ENCODE measurements at places on chromosomes 13 and 19.
A peak's percentile ranks its signal among the peaks of the same experiment; 100 is the strongest.

DNA sequence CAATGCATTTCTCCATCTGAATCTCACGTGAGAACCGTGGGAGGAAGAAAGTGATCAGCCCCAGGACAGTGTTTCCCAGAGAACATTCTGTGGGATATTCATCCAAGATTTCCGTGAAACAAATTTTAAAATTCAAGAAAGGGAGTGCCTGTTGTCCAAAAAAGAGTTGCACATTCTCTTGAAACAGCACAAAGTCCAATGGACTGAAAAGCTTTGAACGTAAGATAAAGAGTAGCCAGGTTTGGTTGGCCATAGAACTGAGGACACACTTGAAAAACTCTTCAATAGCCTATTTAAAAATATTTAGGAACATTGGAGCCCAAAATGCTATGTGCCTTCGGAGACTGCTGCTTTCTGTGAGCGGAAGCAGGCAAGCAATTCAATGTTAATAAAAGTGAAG, 353.9 kb downstream of the MYO16 start:
- DNase-seq, result no peak

DNA sequence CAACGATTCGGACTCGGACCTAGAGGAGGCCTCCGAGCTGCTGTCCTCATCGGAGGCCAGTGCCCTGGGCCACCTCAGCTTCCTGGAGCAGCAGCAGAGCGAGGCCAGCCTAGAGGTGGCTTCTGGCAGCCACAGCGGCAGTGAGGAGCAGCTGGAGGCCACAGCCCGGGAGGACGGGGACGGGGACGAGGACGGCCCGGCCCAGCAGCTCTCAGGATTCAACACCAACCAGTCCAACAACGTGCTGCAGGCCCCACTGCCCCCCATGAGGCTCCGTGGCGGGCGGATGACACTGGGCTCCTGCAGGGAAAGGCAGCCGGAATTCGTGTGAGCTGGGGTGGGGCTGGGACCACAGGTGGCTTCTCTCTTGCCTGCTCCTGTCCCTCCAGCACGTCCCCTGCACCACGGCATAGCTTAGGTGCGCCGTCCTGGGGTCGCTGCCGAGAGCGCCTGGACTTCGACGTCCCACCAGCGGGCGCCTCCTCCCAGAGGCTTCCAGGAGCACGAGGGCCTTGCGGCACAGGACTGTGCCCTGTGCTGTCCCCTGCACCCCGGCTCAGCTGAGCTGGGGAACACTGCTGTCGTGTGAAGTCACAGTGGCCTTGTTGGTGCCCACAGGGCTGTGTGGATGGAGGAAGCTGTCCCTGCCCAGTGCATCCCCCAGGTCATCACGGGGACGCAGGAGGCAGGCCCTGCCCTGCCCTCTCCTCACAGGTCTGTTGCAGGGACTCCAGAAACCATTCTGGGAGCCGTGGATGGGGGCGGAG, 9.3 kb downstream of the POLR2E start:
- no peak for DNase-seq

DNA sequence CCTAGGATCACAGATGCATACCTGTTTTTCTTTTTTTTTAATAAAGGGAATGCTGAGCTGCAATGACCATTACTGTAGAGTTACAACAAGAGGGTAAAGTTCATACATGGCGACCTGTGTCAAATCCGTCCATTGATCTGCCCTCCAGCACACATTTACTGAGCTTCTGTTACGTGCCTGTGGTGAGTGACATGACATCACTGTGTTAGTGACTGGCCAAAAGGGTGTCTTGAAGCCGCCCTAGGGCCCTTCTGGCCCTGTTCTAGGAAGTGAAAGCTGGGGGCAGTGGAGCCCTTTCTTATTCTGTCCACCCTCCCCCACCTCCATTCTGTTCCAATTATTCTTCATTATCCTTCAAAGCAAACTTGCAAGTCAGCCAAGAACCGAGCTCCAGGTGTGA, 66.3 kb downstream of the ZIC5 start:
- no peak for DNase-seq

GRCh38 chr13:92838786-92839185, 387.8 kb upstream of the GPC6 start:
- no peak for DNase-seq

- DNase-seq, result no peak
Observed at GRCh38 chr19:49193822-49194394, 36.3 kb downstream of the TRPM4 start.

- DNase-seq, result no peak
Observed at GRCh38 chr19:8938576-8938975, 71.6 kb downstream of the MUC16 start.

GRCh38 chr13:84668637-84669036, 786.4 kb upstream of the SLITRK1 start:
- no peak for DNase-seq

- DNase-seq, result no peak
Observed at GRCh38 chr13:47829690-47830089, 171.4 kb downstream of the SUCLA2 start.

DNA sequence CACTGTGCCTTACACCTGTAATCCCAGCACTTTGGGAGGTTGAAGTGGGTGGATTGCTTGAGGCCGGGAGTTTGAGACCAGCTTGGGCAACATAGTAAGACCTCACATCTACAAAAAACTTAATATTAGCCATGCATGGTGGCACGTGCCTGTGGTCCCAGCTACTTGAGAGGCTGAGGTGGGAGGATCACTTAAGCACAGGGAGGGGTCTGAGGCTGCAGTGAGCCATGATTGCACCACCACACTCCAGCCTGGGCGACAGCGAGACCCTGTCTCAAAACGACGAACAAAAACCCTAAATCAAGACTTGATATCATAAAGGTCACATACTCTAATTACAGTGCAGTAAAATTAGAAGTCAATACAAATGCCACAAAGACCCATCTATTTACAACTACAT, 17.4 kb downstream of the SLC7A9 start:
- DNase-seq, result no peak

GRCh38 chr19:51131780-51132680, 7.3 kb downstream of the SIGLEC9 start:
- DNase-seq, result no peak

- DNase-seq, result no peak
Observed at GRCh38 chr19:12199757-12200419, 37.0 kb downstream of the ZNF136 start.

- DNase-seq, result no peak
Observed at GRCh38 chr13:26457212-26457611, 100.3 kb upstream of the WASF3 start.

GRCh38 chr19:4446704-4447200, 10.8 kb downstream of the UBXN6 start:
- DNase-seq, result no peak

- DNase-seq, result no peak
Observed at GRCh38 chr19:804419-805165, 7.3 kb downstream of the PTBP1 start.

- peak; percentile 39 for DNase-seq
Observed at GRCh38 chr19:52689843-52690368, 44.9 kb downstream of the ZNF611 start.

- no peak for DNase-seq
Observed at GRCh38 chr13:59247171-59247570, 916.6 kb downstream of the DIAPH3 start.

GRCh38 chr19:13699786-13700185, 64.5 kb upstream of the MRI1 start:
- no peak for DNase-seq

GRCh38 chr19:33289261-33289660, 13.1 kb downstream of the CEBPA start:
- no peak for DNase-seq

GRCh38 chr19:29889702-29890101, 52.3 kb upstream of the URI1 start:
- DNase-seq, result no peak

DNA sequence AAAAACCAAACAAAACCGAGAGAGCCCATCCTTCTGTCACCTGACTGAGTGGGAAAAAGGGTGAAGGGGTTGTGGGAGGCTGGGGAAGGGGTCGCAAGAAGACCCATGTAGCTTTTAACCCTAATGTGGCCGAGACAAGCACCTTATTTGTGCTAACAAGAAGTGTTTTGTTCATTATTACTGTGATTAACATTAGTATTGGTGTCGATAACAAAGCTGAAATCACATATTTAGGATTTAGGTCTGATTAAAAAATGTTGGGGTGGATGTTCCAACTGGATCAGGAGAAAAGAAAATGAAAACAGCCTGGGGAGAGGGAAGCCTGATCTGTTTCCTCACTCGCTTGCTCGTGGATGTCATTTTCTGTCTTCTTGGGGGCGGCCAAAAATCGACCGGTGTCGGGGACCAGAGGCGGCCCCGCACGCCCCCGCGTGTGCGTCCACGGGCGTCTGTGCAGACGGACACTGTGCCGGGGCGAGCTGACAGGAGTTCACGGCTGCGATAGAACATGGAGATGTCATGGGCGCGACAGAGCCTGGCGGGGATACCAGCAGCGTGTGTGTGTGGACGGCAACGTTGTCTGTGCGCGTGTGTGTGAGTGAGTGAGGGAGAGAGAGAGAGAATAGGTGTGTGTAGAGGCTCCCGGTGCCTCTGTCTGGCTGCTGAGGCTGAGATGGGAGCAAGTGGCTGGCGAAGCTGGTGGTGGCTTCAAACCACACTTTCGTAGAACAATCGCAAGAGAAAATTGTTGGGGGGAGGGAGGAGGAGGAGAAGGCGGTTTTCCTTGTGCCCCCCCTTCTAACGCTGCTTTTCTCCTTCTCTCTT, 29.1 kb downstream of the NFIX start:
- peak; percentile 48 for DNase-seq

DNA sequence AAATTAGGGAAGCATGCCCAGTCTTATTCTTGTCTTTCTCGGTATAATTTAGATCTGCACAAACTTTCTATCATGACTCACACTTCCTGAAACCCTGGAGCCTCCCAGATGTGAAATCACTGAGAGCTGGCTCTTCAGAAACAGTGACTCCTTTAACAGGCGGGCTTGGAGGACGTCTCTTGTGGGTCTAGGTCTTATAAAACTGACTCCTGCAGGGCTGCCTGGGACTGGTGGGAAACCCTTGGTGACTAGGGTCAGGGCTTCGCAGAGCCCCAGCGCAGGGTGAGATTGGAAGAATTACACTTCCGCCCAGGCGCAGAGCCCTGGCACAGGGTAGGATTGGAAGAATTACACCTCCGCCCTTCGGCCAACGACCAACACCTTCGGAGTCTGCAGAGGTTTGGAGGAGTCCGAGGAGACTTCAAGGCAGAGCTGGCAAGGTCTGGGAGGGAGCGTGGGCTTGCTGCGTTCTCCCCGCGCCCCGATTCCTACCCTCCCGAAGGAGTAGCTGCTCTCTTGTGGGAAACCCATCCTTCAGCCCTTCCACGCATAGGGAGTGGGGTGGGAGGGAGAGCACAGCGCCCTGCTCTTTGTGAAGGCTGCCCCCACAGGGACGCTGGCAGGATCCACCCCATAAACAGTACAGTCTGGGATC, 43.4 kb upstream of the MAP3K10 start:
- DNase-seq, result no peak

DNA sequence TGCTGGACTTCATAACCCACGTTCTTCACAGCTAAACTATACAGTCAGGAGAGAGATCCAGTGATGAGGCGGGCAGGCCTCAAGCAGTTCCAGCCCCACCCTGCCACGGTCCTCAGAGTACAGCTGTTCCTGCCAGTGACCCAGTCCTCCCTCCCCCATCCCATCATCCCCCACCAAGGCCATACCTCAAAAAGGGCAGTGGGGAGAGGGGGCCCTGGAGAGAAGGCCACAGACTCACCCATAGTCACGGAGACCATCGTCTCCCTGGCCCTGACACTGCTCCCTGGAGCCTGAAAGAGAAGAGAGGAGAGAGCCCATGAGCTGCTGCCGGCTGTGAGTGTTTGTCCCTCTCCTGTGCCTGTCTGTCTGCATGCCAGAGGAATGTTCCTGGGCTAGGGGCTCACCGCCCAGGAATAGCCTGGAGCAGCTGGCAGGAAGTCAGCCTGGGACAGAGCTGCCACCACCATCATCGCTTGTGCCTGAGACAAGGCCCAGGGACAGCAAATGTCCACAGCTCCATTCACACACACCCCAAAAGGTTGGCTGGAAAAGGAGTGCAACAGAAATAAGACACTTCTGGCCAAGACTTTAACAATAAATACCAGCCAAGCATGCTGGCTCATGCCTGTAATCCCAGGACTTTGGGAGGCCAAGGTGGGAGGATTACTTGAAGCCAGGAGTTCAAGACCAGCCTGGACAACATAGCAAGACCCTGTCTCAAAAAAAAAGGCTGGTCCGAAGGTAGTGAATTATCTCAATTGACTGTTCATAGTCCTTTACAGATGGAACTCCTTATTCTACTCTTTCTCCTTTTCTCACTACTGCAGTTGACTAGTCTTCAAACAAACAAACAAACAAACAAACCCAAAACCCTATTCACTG, 6.4 kb downstream of the C19orf47 start:
- no peak for DNase-seq

- no peak for DNase-seq
Observed at GRCh38 chr13:33125821-33126570, 109.8 kb downstream of the KL start.

DNA sequence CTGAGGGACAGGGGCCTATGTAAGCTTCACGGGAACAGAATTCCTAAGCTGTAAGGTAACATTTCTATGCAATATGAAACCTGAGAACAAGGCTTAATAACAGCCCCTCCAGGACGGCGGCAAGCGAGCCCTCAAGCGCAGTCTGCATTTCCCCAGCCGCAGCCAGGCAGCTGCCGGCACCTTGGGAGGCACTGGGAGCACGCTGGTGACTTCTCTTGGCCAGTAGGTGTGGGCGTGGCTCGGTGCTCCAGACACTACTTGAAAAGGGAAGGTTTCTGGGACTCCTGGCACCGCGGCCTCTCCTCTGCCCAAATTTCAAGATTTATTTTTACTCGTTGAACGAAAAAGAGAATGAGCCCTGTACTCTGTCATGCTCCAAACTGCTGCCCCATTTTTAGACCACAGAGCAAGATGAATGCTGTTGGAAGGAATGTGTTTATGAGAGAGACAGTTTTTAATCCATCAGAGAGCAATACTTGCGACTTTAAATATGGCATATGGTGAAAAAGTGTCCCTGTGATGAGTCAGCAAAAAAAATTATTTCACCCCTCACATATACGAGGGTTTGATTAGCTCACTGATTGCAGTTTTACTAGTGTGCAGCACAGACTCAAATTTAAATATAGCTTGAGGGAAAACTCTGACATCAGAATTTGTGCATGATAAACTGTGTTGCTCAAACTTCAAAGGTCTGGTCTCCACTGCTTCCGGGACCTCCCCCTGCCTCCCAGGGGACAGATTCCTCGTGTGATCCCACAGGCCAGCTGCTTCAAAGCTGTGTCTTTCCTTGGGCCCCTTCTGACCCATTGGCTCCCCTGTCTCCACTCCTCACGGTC, 81.2 kb downstream of the COL4A2 start:
- DNase-seq, result peak; percentile 32

DNA sequence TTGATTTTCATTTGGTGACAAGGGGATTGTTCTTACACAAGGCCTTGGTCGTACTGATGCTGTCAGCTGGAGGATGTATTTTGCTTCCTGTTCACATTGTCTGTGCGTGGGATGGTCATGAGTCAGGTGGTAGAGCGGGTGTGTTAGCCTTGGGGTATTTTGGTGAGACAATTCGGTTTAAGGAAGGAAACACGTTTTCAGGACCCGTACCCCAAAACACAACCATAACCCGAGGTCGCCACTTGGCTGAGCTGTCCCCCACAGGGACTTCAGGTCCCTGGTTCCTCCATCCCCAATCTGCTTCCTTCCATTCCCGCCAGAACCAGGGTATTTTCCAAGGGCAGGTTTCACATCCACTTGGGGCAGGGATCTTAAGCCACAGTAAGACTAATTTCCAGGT, 15.0 kb downstream of the MYO9B start:
- DNase-seq, result no peak

- DNase-seq, result no peak
Observed at GRCh38 chr13:75359266-75359665, 122.7 kb downstream of the TBC1D4 start.

- no peak for DNase-seq
Observed at GRCh38 chr13:106942563-106942962, 374.6 kb upstream of the ARGLU1 start.

- no peak for DNase-seq
Observed at GRCh38 chr13:63086286-63086685, 1670.6 kb upstream of the PCDH20 start.
